ENCODE measurements at places on chromosomes 2 and 18.

DNA sequence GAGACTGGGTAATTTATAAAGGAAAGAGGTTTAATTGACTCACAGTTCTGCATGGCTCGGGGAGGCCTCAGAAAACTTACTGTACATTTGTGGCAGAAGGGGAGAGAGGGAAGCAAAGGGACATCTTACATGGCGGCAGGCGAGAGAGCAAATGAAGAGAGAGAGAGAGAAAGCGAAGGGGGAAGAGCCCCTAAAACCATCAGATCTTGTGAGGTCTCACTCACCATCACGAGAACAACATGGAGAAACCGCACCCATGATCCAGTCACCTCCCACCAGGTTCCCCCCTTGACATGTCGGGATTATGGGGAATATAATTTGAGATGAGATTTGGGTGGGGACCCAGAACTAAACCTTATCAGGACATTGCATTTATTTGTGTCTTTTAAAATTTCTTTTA is 75.9 kb downstream of the ACSL3 start:
- DNase-seq = no peak

DNA sequence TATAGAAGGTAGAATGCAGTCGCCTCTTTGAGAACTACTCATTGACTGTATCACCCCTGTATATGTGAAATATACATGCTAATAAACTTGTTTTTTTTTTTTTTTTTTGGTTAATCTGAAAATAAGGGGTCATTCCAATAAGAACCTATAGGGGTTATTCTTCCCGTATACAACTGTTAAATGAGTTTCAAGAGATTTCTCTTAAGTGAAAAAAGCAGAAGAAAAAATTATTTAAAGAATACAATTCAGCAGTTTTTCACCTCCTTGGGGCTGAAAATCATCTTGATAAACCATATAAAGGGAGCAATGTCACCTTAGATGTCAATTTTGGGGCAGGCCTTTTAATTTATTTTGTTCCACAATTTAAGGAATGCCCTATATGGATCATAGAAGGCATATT is 66.5 kb downstream of the SEPTIN10 start:
- no peak for DNase-seq

GRCh38 chr2:219210196-219210885 is 3.8 kb downstream of the ZFAND2B start:
- no peak for DNase-seq

DNA sequence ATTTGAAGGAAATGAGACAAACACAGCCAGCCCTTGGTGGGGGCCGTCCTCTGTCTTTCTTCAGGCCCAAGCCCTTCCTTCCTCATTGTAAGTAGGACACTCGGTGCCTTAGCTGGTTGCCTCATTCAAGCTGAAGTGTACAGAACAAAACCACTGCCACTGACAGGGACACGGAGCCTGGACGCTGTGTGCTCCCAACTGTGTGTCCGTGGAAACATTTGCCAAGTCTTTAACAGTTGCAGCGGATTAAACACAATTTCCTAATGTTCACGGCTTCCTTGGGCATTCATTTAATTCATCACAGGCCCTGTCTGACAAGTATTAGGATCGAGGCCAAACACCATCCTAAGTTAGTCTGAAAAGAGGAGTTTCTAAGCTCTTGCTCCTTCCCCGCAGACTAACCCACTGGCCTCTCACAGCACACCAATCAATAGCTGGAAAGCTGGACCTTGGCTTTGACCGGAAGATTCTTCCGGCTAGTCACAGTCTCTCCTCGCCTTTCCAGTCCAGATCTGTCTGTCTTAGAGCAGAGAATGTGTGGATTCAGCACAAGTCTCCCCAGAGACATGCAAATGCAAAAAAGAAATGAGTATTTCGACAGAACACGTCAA is 68.7 kb upstream of the ACSL3 start:
- peak; percentile 14 for DNase-seq

DNA sequence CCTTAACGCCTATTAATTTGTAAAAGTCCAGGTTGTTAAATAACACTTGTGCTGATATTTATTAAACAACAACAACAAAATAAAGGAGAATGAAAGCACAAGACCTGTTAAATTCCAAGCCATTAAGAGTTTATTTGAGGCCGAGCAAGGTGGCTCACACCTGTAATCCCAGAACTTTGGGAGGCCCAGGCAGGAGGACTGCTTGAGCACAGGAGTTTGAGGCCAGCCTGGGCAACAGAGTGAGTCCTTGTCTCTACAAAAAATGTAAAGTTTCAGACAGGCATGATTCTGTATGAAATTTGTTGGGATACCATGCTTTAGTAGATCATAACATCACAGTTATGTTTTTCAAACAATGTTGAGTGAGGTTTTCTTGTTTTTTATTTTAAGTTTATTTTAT is 17.1 kb downstream of the PELI1 start:
- no peak for DNase-seq

DNA sequence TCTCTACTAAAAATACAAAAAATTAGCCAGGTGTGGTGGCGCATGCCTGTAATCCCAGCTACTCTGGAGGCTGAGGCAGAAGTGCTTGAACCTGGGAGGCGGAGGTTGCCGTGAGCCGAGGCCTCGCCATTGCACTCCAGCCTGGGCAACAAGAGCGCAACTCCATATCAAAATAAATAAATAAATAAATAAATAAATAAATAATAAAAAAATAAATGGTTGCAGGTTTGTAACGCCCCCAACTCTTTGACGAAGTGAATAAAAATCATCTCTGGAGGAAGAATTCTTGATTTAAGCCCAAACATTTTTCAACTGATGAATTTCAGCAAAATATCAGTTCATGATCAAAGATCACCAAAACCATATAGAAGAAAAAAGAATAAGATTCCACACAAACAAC is 13.3 kb upstream of the CNRIP1 start:
- no peak for DNase-seq

- DNase-seq = no peak
These were observed 30.3 kb downstream of the SP3 start for GRCh38 chr2:173934895-173935294.

DNA sequence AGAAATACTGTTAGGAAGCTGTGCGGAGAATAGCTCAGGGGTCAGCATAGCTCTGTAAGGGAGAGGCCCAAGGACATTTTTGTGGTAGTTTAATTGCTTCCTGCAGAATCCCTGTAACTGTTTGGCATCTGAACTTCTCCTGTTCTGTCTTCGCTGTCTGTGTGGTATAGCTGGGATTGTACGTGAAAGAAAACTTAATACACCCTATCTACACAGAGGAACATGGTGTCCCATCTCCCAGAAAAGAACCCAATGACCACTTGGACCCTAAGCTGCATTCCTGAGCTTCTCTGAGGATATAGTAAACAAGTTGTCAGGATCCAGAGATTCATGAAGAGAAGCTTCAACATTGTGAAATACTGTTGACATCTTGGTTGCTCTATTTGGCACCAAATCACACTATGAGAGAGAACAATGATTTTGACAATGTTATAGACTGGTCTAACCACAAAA is 81.3 kb downstream of the CDC42EP3 start:
- DNase-seq = no peak

DNA sequence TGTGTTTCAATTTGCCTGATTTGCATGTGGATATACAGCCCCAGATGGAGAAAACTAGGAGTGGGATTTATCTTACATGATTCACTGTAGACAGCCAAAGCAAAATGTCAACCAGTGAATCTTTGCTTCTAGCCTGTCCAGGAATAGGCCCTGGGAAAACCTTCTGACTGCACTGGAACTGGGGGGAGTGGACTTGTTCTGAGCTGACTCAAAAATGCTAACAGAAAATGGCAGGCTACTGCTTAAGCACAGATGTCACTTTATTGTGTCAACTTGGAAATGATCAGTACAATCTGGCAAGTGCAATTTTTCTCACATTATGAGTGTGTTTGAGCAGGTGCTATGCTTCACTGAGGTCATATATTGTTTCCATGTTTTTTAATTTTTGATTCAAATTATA is 593.7 kb downstream of the NRXN1 start:
- no peak for DNase-seq

- no peak for DNase-seq
These were observed 901.6 kb downstream of the EPHA4 start for GRCh38 chr2:220670511-220670910.

GRCh38 chr2:9655441-9656269 is 24.9 kb upstream of the YWHAQ start:
- no peak for DNase-seq

DNA sequence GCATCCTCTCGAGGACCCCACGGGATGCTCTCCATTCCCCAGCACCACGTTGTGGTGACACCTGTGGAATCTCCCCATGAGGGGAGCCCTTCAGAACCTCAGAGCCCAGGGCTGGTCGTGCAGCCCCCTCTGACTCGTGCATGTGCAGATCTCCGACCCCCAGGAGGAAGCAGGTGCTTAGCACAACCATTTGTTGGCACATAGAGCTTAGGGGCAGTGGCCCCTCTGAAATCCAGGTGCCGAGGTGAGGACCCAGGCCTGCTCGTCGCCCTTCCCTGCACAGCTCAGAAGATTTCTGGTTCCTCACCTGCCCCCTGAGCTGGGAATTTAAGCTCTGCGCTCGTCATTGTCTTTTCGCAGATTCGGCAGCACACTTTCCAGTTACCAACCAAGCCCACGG is 1.3 kb upstream of the OTOS start:
- DNase-seq = no peak

DNA sequence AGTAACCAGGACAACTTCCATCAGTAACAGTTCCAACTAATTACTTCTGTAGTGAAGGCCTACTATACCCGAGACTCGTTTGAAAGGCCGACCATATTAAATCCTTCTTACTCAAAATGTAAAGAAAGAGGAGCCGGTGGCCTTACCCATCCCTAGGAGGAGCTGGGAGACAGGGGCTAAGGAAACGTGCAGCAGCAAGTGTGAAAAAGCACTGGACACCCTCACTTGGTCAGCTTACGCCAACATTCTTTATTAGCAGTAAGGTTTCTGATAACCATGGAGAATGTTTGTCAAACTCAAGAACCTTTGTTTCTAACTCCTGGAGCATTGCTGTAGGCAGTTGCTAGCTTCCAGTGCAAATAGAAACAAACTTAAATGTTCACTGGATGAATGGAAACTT is 26.7 kb upstream of the VWA3B start:
- DNase-seq = no peak
